Tibial artery (tissue), 4 donors: ENCODE measurements at places on chromosomes 5 and 9.

DNA sequence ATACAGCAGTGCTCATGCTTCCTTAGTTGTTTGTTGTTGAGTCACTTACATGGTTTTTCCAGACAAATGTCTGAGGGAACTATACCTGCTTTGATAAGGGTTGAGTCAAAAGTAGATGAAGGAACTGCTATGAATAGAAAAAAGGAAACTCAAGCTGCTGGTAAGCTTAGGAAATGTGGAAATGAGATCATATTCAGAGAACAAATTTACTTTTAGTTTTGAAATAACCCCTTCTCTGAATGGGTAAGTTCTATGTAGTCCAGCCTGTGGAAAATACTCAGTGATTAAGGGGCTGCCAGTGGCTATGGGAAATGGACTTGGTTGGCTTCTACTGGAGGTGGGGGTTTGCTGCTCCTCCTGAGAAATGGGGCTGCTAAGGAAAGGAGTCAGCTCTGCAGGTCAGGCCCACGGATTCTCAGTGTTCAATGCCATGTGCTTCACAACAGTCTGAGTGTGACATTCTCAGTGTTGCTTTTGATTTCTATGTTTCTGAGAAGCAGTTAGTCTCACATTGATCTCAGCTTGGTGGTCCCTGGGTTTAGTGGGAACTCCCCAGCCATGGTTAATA is 47.7 kb upstream of the GLRX start:
- H3K4me3 ChIP-seq, result no peak overlapping the region
- H3K27ac ChIP-seq, result peak overlapping the region; percentile 27
- H3K4me1 ChIP-seq, result peaks cover 43% of the 10 kb centered on the region
- H3K27me3 ChIP-seq, result no peaks in the 10 kb centered on the region
- DNase-seq, result no peak

GRCh38 chr5:160507221-160507721 is 85.6 kb downstream of the PTTG1 start:
- H3K4me3 ChIP-seq, result no peak overlapping the region
- H3K36me3 ChIP-seq, result no peaks in the 10 kb centered on the region
- no peak for DNase-seq
- no peak overlapping the region for H3K27ac ChIP-seq
- no peaks in the 10 kb centered on the region for H3K4me1 ChIP-seq
- H3K27me3 ChIP-seq, result peaks cover 16% of the 10 kb centered on the region

GRCh38 chr5:68277431-68277830 is 61.9 kb downstream of the PIK3R1 start:
- no peak overlapping the region for H3K27ac ChIP-seq
- H3K4me3 ChIP-seq, result no peak overlapping the region
- H3K36me3 ChIP-seq, result peaks cover 77% of the 10 kb centered on the region

DNA sequence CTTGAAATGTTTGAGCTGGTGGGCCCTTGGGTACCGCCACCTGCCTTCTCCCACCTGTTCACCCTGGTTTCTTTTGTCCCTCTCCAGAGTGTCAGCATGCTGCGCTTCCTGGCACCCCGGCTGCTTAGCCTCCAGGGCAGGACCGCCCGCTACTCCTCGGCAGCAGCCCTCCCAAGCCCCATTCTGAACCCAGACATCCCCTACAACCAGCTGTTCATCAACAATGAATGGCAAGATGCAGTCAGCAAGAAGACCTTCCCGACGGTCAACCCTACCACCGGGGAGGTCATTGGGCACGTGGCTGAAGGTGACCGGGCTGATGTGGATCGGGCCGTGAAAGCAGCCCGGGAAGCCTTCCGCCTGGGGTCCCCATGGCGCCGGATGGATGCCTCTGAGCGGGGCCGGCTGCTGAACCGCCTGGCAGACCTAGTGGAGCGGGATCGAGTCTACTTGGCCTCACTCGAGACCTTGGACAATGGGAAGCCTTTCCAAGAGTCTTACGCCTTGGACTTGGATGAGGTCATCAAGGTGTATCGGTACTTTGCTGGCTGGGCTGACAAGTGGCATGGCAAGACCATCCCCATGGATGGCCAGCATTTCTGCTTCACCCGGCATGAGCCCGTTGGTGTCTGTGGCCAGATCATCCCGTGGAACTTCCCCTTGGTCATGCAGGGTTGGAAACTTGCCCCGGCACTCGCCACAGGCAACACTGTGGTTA is 3.3 kb downstream of the ALDH1B1 start:
- H3K4me3 ChIP-seq, result no peak overlapping the region
- no peaks in the 10 kb centered on the region for H3K4me1 ChIP-seq
- no peaks in the 10 kb centered on the region for H3K27me3 ChIP-seq
- H3K36me3 ChIP-seq, result peaks cover 49% of the 10 kb centered on the region
- H3K27ac ChIP-seq, result peak overlapping the region; percentile 91
- no peak for DNase-seq

- DNase-seq, result no peak
- H3K27ac ChIP-seq, result no peak overlapping the region
- H3K36me3 ChIP-seq, result no peaks in the 10 kb centered on the region
- peak overlapping the region; percentile 56 for H3K4me3 ChIP-seq
- peaks cover 18% of the 10 kb centered on the region for H3K4me1 ChIP-seq
These were observed 664 bp upstream of the RAB3C start for GRCh38 chr5:58582019-58582802.
